ENCODE measurements at places on chromosomes 11 and 22.

DNA sequence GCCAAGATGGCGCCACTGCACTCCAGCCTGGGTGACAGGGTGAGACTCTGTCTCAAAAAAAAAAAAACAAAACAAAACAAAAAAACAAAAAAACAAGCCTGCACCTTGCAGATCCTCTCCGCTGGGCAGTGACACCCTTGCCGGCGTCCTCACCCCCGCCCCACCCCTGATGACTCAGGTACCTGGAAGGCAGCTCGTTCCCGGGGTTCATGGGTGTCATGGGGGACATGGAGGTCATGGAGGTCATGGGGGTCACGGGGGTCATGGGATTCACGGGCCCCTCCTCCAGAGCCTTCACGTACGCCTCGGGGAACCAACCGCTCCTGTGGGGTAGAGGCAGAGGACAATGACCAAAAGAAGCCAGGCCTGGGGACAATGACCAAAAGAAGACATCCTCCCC lies 3.0 kb upstream of the SLC16A8 start:
- DNase-seq = no peak

DNA sequence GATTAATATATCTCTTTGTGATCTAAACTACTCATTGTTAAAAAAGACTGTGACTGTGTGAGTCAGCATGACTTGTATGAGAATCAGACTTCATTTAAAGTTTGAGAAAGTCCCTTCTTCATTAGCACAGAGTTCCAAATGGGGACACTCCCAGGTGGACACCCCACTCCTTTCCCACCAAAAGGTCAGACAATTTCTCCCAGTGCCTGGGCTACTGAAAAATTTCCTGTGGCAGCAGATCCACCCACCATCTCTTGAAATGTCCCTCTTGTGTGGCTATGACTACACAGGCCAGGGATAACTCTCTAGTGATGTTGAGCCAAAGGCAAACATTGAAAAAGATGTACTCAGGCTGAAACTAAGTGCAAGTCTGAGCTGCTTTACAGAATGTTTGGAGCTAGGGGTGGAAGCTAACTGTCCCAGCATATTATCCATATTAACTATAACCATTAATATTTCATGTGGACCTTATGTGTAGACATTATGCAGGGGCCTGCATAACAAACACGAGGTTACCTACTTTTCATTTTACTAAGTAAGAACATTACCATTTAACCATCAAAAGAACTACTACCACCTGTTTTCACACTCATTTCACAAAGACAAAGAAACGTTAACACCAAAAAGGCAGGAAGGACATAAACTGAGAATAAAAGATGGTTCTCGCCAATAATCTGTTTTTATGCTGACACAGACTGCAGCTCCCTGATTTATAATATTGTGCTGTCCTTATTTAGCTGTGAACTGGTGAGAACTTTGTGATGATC lies 44.8 kb downstream of the MMP20 start:
- DNase-seq = no peak

- peak; percentile 37 for DNase-seq
Measured at GRCh38 chr22:49962751-49963646, 2.4 kb downstream of the PIM3 start.

GRCh38 chr11:92870196-92870832 lies 99.1 kb upstream of the MTNR1B start:
- peak; percentile 74 for DNase-seq

- DNase-seq = no peak
Measured at GRCh38 chr11:75140269-75141138, 10.4 kb upstream of the SLCO2B1 start.

GRCh38 chr22:46578824-46579561 lies 41.2 kb upstream of the GRAMD4 start:
- DNase-seq = no peak

GRCh38 chr11:59189986-59190385 lies 18.1 kb downstream of the DTX4 start:
- DNase-seq = no peak

DNA sequence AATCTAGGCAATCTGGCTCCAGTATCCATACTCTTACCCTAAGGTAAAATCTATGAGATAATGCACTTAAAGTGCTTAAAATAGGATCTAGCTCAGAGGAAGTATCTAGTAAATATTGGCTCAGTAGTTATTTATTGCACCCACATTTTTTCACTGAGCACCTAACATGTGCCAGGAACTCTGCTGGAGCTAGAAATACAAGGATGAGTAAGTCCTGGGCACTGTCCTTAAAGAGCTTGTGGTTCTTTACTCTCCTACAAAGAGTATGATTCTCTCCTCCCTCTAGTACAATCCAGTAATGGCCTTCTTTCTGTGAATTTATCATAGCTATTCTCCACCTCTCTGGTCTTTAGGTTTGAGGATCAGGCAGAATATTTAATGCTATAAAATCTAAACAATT lies 59.2 kb downstream of the DEUP1 start:
- DNase-seq = no peak

GRCh38 chr11:83717537-83717936 lies 431.4 kb upstream of the CCDC90B start:
- DNase-seq = no peak

DNA sequence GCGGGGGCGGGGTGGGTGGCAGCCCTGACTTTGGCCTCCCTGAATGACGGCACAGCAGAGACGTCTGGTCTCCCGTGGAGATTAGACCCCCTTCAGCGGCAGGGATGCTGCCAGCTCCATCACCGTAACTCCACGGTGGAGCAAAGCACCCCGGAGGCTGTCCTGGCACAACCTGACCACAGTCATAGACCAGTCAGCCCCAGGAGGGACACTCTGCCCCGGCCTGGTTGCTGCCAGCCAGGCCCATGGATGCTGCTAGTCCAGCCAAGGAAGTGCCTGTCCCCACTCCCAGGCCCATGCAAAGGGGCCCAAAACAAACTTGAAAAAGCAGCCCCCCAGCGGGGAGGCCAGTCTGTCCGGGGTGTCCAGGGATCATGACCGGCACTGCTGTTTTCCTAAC lies 11.5 kb upstream of the ANO1 start:
- no peak for DNase-seq

GRCh38 chr11:58924230-58924629 lies 15.1 kb upstream of the GLYATL1 start:
- DNase-seq = no peak

GRCh38 chr11:72519220-72519881 lies 85.0 kb upstream of the CLPB start:
- no peak for DNase-seq

GRCh38 chr11:28834877-28835276 lies 726.7 kb downstream of the METTL15 start:
- DNase-seq = no peak

GRCh38 chr11:29261831-29262230 lies 755.0 kb downstream of the KCNA4 start:
- DNase-seq = no peak

GRCh38 chr22:41308054-41308453 lies 6.7 kb downstream of the ZC3H7B start:
- DNase-seq = no peak

DNA sequence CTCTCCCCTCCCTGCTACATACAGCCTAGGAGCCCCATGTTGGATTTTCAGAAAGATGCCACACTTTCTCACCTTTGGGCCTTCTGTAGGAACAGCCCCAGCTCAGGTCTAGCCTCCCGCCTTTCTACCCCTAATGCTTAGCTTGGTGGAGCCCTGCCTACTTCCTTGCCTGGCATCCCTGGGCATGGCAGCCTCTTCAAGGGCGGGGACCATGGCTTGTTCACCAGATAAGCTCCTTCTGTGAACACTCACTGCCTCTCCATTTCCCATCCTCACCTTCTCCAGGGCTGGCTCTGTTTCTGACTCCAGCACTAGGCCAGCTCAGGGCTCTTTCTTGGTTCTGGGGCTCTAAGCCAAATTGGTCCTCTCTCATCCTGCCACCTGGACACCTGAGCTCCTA lies 1.4 kb downstream of the SEPTIN3 start:
- no peak for DNase-seq

- peak; percentile 56 for DNase-seq
Measured at GRCh38 chr22:49103314-49104059, 724.2 kb downstream of the BRD1 start.

GRCh38 chr11:126544108-126545056 lies 188.9 kb downstream of the ST3GAL4 start:
- DNase-seq = peak; percentile 70

DNA sequence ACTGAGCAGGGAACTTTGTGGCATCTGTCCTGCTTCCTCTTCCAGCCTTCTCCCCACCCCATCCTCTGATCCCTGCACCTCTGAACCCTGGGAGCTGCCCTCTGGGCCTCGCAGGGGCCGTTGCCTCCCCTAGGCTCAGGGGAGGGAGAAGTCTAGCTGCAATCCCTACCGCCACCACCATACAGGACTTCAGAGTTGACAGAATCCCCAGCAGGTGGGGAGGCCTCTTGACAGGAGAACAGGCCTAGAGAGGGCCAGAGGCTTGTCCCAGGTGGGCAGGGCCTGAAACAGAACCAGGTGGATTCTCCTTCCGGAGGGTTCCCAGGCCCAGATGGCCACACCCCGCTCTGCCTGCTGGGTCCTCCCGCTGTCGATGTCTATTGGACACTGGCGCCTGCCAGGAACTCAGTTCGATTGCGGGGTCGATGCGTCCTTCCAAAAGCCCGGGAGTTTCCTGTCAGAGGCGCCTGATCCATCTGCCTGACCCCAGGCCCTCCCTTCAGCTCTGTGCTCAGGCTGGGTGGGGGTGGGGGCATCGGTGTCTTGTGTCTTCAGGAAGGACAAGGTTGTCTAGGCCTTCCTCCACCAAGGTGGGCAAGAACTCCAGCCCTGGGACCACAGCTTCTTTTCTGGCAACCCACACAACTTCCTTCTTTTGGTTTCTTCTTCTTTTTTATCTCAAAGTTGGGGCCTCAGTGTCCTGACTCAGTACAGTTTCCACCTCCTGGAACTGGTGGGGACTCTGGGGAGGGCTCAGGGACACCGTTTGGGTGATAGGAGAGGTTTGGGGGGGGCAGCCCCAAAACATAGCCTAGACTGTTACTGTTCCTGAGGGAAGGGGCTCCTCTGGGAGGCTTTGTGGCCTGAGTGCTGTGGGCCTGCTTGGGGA lies 6.4 kb downstream of the STARD10 start:
- DNase-seq = no peak

- peak; percentile 39 for DNase-seq
Measured at GRCh38 chr11:95835768-95836488, 45.6 kb downstream of the CEP57 start.

DNA sequence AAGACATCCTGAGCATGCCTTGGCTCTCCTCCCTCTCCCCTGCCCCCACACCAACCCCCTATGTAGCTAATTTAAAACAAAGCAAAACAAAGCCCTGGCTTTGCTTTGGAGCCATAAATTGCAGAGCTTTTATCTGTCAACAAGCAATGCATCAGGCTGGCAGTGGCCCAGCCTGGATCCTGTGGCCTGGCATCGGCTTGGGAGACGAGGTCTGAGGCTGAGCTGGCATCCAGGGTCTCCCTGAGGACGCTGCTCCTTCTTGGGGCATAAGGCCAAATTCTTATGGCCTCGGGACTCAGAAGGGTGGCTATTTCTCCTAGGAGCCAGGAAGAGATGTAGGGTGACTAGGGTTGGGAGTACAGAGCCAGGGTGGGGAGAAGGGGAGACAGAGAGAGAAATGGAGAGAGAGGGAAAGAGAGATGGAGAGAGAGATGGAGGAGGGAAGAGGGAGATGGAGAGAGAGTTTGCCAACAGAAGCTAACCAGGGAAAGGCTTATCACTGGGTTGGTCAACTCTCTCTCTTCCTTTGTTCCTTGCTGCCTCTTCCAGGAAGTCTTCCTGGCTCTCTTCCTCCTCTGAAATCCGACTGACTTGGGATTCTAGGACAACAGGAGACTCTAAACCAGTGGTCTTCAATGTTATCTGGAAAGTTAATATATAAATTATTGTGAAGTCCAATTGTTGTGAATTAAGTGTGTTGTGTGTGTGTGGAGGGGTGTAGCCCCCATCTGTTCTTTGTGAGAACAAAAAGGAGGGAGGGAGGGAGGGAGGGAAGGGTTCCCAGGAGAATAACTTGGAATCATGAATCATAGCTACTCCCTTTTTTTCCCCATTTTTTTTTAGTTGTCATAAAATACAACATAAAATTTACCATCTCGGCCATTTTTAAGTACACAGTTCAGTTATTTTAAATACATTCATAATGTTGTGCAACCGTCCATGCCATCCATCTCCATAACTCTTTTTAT lies 29.1 kb downstream of the TSPAN18 start:
- DNase-seq = no peak

- peak; percentile 90 for DNase-seq
Measured at GRCh38 chr11:2778630-2779498, 79.1 kb upstream of the KCNQ1OT1 start.

- DNase-seq = no peak
Measured at GRCh38 chr22:43411040-43411868, 560 bp upstream of the MPPED1 start.

GRCh38 chr11:73400293-73400692 lies 24.1 kb downstream of the RELT start:
- peak; percentile 16 for DNase-seq

DNA sequence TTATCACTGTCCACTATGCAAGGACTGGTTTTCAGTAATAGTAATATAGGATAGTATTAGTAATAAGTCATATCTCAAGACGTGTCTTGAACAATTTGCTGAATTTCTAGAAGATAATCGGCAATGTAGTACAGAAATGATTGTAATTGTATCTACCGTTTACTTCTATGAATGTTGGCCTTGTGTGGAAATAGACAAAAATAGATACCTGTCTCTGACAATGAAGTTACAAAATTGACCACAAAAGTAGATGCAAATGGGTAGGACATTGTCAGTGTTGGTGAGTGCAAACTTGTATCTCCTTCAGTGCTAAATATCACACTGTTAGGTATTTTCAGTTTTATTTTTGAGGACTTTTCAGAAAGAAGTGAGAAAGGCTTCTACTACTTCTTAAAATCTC lies 43.1 kb downstream of the SVIP start:
- no peak for DNase-seq

DNA sequence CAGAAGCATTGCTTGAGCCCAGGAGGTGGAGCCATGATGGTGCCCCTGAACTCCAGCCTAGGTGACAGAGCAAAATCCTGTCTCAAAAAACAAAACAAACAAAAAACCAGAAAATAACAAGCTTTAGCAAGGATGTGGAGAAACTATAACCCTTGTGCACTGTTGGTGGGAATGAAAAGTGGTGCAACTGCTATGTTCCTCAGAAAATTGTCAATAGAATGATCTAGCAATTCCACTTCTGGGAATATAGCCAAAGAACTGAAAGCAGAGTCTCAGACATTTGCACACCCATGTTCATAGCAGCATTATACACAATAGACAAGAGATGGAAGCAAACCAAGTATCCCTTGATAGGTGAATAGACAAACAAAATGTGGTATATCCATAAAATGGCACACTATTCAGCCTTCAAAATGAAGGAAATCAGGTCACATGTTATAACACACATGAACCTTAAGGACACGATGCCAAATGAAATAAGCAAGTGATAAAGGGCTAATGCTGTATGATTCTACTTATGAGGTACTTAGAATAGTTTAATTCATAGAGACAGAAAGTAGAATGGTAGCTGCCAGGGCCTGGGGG lies 15.9 kb downstream of the KLHL22 start:
- no peak for DNase-seq

- no peak for DNase-seq
Measured at GRCh38 chr11:70242885-70243284, 27.6 kb upstream of the PPFIA1 start.
